Osteoblast (primary cell): ENCODE measurements at places on chromosomes 6 and 20. TPM values are rescaled to one million over a fixed set of nuclear protein-coding genes. Genes with fewer than 3 reads are reported as not detected.

DNA sequence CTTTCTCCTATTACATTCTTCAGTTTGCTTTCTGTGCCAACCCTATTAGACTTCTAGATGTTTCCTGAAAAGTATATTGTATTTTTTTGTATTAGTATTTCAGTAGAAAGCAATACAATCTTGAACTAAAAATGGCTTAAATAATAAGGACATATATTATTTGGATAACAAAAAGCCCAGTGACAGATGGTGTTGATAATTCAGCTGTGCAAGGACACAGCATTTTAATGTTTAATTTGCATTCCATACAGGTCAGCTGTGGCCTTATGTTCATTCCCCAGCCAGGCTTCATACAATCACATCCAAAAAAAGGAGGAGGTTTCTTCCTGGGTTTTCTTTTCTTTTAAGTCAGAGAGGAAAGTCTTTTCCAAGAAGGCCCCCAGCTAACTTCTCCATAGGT lies 236.9 kb downstream of the CD109 start:
- DNase-seq, result no peak

DNA sequence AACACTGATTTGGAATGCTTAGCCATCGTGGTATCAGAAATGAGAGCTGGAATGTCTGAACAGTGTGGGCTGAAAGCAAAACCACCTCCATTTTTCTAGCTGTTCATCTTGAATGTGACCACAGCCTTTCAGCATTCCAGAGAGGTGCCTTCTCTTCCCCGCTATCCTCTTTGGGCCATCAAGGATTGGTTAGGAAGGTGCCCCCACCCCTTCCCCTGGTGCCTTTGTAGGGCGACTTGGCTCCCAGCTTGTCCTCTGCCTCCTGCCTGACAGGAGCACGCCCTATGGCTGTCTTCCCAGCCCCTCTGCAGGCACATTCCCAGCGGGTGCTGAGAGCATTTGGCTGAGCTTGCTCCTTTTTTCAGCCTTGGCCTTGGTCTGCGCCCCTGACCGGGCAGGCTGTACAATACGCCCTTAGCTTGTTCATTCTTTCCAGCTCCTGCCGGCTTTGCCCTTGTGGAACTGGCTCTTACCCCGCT lies 97.5 kb downstream of the ARMC2 start:
- DNase-seq, result peak; percentile 66

GRCh38 chr6:100846276-100846675 lies 34.9 kb downstream of the ASCC3 start:
- no peak for DNase-seq

- no peak for DNase-seq
Measured at GRCh38 chr20:39188266-39188765, 226.2 kb downstream of the DHX35 start.

DNA sequence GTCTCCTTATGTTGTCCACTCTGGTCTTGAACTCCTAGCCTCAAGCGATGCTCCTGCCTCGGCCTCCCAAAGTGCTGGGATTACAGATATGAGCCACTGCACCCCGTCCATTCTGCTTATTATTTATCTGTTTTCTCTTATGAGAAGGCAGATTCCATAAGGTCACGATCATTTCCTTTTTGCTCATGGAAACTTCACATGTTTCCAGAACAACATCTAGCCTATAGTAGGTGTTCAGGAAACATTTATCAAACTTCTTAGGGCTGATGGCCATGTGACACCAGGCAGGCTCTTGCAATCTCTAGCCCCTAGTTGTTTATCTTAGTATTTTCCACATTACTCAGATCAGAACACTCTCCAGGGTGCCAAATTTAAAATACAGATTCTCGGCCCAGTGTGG lies 61.2 kb downstream of the ZFP64 start:
- DNase-seq, result no peak

DNA sequence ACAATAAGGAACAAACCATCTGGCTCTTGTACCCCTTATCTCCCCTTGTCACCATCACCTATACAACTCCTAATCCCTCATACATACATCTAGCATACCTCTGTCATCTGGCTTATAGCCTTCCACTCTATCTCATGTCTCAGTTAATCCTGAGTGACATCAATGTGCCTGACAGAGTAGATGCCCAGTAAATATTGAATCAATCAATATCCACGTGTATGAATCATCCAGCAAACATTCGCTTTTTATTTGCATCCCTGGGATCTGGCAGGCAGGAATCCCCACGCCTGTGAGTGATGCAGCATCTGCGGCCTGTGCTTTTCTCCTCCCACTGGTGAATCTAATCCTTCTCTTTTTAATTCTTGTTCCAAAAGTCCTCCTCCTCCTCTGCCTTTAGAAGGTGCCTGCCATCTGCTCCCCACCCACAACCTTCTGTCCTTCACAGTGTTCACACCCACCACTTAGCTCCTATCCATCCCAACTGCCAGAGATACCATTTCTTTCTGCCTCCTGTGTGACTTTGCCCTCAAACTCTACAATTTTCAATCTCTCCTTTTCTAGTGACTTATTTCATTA lies 37.6 kb downstream of the ZNF391 start:
- DNase-seq, result no peak

DNA sequence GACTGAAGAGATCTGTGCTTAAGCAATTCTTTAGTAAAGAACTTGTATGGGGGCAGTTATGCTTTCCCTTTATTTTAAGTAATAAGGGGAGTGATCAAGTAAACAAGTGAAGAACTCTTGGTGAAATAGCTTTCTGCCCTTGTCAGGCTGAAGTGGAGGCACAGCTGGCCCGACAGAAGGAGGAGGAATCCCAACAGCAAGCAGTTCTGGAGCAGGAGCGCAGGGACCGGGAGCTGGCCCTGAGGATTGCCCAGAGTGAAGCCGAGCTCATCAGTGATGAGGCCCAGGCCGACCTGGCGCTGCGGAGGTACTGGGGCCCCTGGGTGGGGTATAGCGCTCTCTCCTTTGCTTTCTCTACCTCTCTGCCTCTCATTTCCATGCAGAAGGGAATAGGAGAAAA lies 143.3 kb downstream of the MYO6 start:
- DNase-seq, result no peak

DNA sequence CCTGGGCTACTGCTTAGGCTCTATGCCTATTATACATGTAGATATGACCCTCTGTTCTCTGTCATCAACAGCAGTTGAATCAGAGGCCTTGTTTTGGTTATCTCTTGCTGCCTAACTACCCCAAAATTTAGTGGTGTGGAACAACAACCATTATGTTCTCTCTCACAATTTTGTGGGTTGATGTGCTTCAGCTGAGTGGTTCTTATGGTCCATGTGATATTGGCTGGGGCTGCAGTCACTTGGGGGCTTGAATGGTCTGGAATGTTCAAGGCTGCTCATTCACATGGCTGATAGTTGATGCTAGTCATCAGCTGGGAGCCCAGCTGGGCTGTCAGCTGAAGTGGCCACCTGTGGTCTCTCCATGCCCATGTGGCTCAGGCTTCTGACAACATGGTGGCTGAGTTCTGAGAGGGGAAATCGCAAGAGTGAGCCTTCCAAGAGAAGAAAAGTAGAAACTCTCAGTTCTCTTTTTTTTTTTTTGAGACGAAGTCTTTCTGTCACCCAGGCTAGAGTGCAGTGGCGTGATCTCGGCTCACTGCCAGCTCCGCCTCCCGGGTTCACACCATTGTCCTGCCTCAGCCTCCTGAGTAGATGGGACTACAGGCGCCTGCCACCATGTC lies 47.8 kb downstream of the SHLD1 start:
- peak; percentile 21 for DNase-seq

DNA sequence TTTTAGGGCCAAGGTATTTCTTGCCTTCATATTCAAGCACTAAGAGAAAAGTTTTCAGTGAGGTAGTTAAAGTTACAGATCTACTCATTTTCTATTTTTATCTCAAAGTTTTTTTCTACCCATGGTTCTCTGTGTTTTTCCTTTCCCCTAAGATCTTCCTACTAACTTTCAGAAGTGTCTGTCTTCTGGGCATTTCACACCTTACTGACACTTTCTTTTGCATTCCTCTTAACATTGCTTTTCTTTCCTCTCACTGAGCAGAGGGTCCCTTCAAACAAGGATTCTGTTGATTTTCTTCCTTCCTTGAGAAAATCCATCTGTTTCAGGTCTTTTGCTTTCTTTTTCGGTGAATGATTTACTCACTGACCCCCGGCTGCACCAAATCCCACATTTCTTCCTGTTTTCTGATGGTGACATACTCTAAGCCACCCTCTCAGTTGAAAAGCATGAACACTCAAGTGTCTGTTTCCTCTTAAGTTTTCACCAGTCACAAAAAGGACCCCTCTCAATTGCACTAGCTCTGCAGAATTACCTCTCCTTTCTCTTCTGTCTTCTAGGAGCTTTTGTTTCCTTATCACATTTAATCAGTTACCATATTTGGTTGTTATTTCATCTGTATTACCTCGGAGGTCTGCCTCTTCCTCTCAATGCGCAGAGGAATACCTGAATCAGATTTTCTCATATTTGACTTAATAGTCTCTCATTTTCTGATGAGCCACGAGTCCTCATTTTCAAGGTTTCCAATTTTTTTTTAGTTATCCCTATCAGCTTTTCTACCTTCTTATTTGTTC lies 73.5 kb upstream of the RNF217 start:
- peak; percentile 77 for DNase-seq

- DNase-seq, result no peak
Measured at GRCh38 chr6:33323623-33323948, 6.0 kb upstream of the ZBTB22 start.

Gene ECT2L
- under 0.01 TPM in 1 of 2 replicates, not detected in the other for total RNA-seq

Gene CDH26
- total RNA-seq, result under 0.01 and 0.29 TPM in 2 replicates

Gene OTOR
- not detected in 2 replicates for total RNA-seq

Gene DEFB124
- total RNA-seq, result not detected in 2 replicates

Gene FAM184A
- under 0.01 and 0.36 TPM in 2 replicates for total RNA-seq

Gene PRPH2
- 3.3 and 3.8 TPM in 2 replicates for total RNA-seq
